Activated CD4-positive, alpha-beta T cell treated with anti-CD3 and anti-CD28 coated beads for 36 hours (primary cell): ENCODE measurements at places on chromosomes 16 and 17. TPM values are rescaled to one million over a fixed set of nuclear protein-coding genes. Genes with fewer than 3 reads are reported as not detected.

- H3K27me3 ChIP-seq, result peaks cover 4% of the 10 kb centered on the region
- H3K4me1 ChIP-seq, result no peaks in the 10 kb centered on the region
- no peak for DNase-seq
- H3K4me3 ChIP-seq, result no peak overlapping the region
- H3K36me3 ChIP-seq, result no peaks in the 10 kb centered on the region
- no peak overlapping the region for H3K27ac ChIP-seq
Measured at GRCh38 chr16:49108611-49109010, 173.0 kb downstream of the CBLN1 start.

DNA sequence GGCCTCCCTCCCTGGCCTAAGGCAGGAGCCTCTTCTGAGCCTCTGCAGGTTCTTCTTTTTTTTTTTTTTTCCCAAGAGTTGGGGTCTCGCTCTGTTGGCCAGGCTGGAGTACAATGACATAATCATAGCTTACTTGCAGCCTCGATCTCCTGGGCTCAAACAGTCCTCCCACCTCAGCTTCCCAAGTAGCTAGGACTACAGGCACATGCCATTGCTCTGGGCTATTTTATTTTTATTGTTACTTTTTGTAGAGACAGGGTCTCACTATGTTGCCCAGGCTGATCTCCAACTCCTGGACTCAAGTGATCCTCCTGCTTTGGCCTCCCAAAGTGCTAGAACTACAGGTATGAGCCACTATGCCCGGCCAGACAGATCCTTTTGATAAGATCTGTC lies 32.6 kb downstream of the SBK1 start:
- no peaks in the 10 kb centered on the region for H3K4me1 ChIP-seq
- no peak overlapping the region for H3K27ac ChIP-seq
- no peaks in the 10 kb centered on the region for H3K36me3 ChIP-seq
- no peak overlapping the region for H3K4me3 ChIP-seq
- no peaks in the 10 kb centered on the region for H3K27me3 ChIP-seq

DNA sequence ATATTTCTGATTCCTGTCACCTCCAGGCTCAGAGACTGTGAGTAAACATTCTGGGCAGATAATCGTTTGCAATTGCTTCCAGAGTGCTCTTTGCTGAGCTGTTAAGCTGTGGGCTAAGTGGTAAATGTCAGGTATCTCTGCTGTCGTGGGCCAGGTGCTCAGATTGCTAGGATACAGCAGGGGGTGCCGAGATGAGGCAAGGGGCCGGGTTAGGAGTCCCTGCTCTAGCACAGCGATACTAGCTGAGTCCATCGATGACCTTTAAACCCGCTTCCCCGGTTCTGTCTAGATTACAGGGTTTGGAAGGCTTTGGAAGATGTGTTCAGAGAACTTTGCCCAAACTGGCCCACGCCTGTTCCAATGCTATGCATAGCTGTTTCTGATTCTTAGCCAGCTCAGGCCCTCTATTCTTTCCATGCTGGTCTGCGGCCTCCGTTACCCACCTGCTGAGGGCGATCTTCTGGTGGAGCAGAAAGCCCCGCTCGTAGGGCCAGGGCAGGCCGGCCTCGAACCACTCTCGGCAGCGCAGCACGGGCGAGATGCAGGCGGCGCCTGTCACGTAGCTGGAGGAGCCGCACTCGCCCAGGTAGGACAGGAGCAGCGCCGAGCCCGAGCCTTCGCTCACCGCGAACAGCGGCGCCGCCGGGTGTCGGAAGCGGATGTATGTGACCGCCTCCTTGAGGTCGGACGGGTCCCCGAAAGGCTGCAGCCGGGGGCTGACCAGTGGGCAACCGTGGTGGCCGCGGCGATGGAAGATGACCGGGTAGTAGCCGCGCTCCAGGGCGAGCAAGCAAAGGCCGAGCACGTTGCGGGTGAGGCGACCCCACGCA lies 979 bp downstream of the ABHD15 start:
- no peaks in the 10 kb centered on the region for H3K27me3 ChIP-seq
- H3K27ac ChIP-seq, result peak overlapping the region; percentile 87
- H3K4me3 ChIP-seq, result peak overlapping the region; percentile 97
- peaks cover 18% of the 10 kb centered on the region for H3K36me3 ChIP-seq

DNA sequence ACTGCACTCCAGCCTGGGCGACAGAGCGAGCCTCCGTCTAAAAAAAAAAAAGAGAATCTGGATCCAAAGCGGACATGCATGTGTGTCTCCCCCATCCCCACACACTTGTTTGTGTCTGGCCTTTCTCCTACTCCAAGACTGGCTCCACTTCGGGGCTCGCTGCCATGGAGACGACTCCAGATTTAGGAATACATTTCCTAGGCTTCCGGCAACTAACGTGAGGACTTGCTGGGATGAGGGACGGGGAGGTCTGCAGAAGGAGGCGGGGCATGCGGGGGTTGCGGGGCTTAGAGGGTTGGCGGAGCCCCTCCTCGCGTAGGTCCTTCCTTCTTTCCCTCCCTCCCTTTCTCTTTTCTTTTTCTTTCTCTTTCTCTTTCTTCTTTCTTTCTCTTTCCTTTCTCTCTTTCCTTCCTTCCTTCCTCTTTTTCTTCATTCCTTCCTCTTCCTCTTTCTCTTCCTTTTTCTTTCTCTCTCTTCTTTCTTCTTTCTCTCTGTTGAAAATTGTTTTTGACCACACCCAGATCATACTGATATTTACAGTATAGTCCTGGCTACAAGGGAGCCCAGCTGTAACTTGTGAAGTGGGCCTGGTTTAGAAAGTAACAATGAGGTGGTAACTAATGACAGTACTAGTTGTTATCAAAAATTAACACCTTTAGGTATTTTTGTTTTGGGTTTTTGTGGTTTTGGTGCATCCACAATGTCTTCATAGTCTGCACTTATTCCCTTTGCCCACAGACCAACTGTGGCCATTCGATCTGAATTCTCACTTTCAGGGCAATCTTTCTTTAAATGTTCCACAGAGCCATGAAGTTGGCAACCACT lies 25.2 kb downstream of the MIS12 start:
- no peak for DNase-seq
- H3K4me1 ChIP-seq, result peaks cover 24% of the 10 kb centered on the region
- H3K27me3 ChIP-seq, result no peaks in the 10 kb centered on the region
- H3K36me3 ChIP-seq, result peaks cover 23% of the 10 kb centered on the region
- H3K27ac ChIP-seq, result no peak overlapping the region

DNA sequence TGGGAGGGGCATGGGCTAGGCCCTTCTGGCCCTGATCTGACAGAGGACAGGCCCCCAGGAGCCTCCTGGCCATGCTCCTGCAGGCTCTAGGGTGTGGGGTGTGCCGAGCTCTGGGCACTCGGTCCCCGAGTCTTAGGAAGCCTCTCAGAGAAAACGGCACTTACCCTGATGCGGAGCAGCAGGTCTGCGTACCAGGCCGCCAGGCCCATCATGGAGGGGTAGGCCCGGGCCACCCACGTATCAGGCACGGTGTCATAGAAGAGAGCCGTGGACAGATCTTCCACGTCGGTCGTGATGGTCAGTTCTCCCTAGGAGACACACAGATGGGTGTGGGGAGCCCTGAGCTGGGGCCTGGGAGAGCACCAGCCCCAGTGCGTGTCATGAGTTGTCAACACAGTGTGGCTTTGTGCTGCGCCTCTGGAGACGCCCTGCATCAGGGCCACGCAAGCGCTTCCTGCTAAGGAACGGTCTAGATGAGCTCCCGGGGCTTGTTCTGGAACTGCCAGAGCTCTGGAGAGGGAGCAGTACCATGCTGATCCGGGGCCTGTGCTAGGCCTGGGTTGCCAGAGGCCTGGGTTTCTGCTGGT lies 47.9 kb downstream of the PGS1 start:
- no peak overlapping the region for H3K4me3 ChIP-seq
- DNase-seq, result no peak
- H3K36me3 ChIP-seq, result peaks cover 40% of the 10 kb centered on the region
- H3K4me1 ChIP-seq, result peaks cover 14% of the 10 kb centered on the region
- no peak overlapping the region for H3K27ac ChIP-seq

- no peaks in the 10 kb centered on the region for H3K36me3 ChIP-seq
- no peaks in the 10 kb centered on the region for H3K4me1 ChIP-seq
Measured at GRCh38 chr16:86862595-86863280, 284.4 kb downstream of the FOXL1 start.

GRCh38 chr16:11092788-11093571 lies 148.6 kb downstream of the CLEC16A start:
- peak overlapping the region; percentile 29 for H3K4me3 ChIP-seq
- peak overlapping the region; percentile 99 for H3K27ac ChIP-seq
- H3K27me3 ChIP-seq, result no peaks in the 10 kb centered on the region
- peaks cover 93% of the 10 kb centered on the region for H3K4me1 ChIP-seq

GRCh38 chr17:62870030-62870541 lies 62.0 kb upstream of the MARCHF10 start:
- H3K36me3 ChIP-seq, result no peaks in the 10 kb centered on the region
- H3K27ac ChIP-seq, result no peak overlapping the region
- H3K27me3 ChIP-seq, result peaks cover 12% of the 10 kb centered on the region
- H3K4me3 ChIP-seq, result no peak overlapping the region

GRCh38 chr17:17084317-17084835 lies 42.1 kb downstream of the MPRIP start:
- peaks cover 10% of the 10 kb centered on the region for H3K36me3 ChIP-seq
- no peak overlapping the region for H3K27ac ChIP-seq
- H3K4me3 ChIP-seq, result no peak overlapping the region
- H3K4me1 ChIP-seq, result peaks cover 31% of the 10 kb centered on the region
- DNase-seq, result no peak

DNA sequence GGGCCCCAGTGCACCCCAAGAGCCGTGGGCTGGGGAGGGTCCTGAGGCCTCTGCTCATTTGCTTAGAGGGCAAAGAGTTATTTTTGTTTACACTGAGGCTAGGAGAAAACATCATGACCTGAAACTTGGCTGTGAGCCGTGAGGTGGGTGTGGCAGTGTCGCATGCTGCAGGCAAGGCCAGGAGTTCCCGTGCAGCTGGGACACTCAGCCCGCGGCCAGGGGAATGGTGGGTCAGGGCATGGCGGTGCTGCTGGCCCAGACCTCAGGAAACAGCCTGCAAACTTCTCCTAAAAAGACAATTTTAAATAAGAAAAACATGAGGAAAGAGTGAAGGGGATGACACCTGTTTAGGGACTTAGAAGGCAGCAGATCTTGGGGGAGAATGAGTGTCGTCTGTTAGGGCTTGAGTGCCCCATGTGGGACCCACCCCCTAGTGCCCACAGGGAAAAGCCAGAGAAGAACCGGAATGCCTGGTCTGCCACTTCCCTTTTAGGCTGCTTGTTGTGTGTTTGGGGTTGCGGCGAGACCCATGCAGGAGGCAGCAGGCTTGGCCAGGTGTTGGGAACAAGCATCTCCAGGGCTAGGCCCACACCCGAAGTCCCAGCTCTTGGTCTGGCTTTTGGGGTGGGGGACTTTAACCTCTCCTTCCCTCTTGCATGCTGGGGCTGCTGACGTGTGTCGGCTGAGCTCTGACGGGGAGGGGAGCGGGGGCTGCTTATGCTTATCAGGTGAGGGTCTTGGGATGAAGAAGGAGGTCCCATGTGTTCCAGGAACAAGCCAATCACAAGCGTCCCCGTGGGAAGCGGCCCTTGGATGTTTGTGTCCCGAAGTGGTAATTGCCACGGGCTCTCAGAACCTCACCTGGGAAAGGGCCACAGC lies 80.9 kb upstream of the GNG13 start:
- no peak overlapping the region for H3K27ac ChIP-seq
- no peak for DNase-seq
- no peaks in the 10 kb centered on the region for H3K4me1 ChIP-seq
- H3K27me3 ChIP-seq, result no peaks in the 10 kb centered on the region
- no peaks in the 10 kb centered on the region for H3K36me3 ChIP-seq
- H3K4me3 ChIP-seq, result no peak overlapping the region

- no peak overlapping the region for H3K4me3 ChIP-seq
- no peak overlapping the region for H3K27ac ChIP-seq
- H3K36me3 ChIP-seq, result no peaks in the 10 kb centered on the region
Measured at GRCh38 chr16:65314627-65315008, 192.8 kb upstream of the CDH11 start.

DNA sequence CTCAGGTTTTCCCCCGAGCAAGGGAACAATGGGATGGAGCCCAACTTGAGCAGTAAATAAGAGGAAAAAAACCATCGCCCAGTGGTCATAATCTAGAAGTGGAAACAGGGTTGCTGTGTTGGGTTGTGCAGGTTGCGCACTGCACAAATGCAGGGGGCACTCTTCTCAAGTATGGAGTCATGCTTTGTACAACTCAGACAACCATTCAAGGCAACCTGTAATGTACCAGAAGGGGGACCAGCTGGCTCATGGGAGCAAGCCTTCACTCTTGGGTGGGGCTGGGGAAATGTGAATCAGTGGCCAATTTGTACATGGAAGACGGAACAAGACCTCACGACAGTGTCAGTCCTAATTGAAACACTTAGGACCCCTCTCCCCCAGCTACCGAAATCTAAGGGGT lies 23.9 kb upstream of the LITAF start:
- no peaks in the 10 kb centered on the region for H3K27me3 ChIP-seq
- no peak for DNase-seq
- no peaks in the 10 kb centered on the region for H3K36me3 ChIP-seq
- H3K4me3 ChIP-seq, result no peak overlapping the region

GRCh38 chr16:86630471-86630870 lies 52.1 kb downstream of the FOXL1 start:
- peaks cover 10% of the 10 kb centered on the region for H3K27me3 ChIP-seq
- H3K4me1 ChIP-seq, result no peaks in the 10 kb centered on the region
- H3K4me3 ChIP-seq, result no peak overlapping the region
- no peaks in the 10 kb centered on the region for H3K36me3 ChIP-seq
- DNase-seq, result no peak
- no peak overlapping the region for H3K27ac ChIP-seq

- H3K4me3 ChIP-seq, result peak overlapping the region; percentile 36
- peak; percentile 89 for DNase-seq
- peaks cover 7% of the 10 kb centered on the region for H3K4me1 ChIP-seq
- peaks cover 4% of the 10 kb centered on the region for H3K27me3 ChIP-seq
- H3K36me3 ChIP-seq, result peaks cover 5% of the 10 kb centered on the region
- no peak overlapping the region for H3K27ac ChIP-seq
Measured at GRCh38 chr16:88533932-88534637, 36.1 kb upstream of the ZC3H18 start.

GRCh38 chr17:76198702-76199101 lies 41.6 kb downstream of the RNF157 start:
- peaks cover 66% of the 10 kb centered on the region for H3K4me1 ChIP-seq
- peak overlapping the region; percentile 92 for H3K27ac ChIP-seq
- H3K4me3 ChIP-seq, result no peak overlapping the region
- peak; percentile 54 for DNase-seq

GPR139 gene
- total RNA-seq, result not detected

TVP23A gene
- not detected for total RNA-seq

ZSCAN10 gene
- total RNA-seq, result 0.11 TPM

TMEM238L gene
- total RNA-seq, result not detected

ZG16B gene
- total RNA-seq, result 1.2 TPM

ZMYND15 gene
- total RNA-seq, result 0.11 TPM

SHISA6 gene
- not detected for total RNA-seq

MYH2 gene
- total RNA-seq, result not detected

C17orf113 gene
- 0.19 TPM for total RNA-seq

CD79B gene
- 19.8 TPM for total RNA-seq
